ENCODE measurements at places on chromosomes 12 and 14.
A peak's percentile ranks its signal among the peaks of the same experiment; 100 is the strongest.

- no peak for DNase-seq
Observed at GRCh38 chr14:60226298-60226697, 22.7 kb upstream of the PPM1A start.

- DNase-seq: no peak
Observed at GRCh38 chr14:44847526-44848309, 114.0 kb downstream of the KLHL28 start.

GRCh38 chr14:52913271-52913670, 37.6 kb downstream of the FERMT2 start:
- DNase-seq: no peak

DNA sequence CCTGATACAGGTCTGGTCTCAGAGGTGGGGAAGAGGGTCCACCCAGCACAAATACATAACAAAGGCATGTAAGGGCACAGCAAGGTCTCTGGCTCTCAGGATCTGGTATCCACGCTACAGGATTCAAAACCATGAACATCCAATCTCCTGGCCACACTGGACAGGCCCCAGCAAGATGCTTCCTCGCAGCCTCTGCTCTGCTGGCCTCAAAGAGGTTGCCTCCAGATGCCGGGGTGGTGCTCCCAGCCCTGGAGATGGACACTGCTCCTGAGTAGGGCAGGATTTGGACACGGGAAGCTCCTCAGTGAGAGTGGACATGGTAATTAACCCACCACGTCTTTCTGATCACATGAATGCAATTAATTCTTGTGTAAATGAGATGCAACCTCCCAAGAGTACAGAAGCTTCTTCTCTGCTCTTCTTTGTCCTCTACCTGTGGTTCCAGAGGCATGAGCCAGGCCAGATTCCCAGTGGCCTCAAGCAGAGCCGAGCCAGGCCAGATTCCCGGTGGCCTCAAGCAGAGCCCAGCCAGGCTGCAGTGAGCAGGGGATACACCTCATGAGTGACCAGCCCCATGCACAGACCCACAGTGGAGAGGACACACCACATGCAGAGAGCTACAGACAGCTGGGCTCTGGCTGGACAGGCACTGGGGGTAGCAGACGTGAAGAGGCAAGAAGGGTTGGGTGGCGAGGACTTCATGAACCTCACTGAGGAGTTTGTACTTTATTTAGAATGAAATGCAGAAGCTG, 186.4 kb downstream of the PIWIL1 start:
- no peak for DNase-seq

DNA sequence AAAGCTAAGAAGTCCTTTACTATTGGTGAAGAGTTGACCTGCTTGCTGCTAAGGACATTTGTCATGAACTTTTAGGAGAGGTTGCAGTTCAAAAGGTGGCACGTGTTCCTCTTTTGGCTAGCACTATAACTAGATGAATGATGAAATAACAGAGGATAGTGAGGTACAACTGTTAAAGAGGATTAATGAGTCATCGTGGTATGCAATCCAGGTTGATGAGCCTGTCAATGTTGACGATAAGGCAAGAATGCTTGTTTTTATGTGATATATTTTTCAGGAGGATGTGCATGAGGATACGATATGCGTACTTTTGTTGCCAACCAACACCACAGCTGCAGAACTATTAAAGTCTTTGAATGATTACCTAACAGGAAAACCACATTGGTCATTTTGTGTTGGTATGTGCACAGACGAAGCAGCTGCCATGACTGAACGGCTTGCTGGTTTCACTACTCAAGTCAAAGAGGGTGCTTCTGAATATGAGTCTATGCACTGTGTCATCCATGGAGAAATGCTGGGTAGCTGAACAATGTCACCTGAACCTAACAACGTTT, 10.6 kb downstream of the CEP128 start:
- DNase-seq: peak; percentile 22

Measured in activated T-helper 1 cell treated with Interleukin-2 at 50 U/mL for 16 hours (primary cell).